ENCODE measurements at places on chromosomes 3 and 15.

- no peak for DNase-seq
Observed at GRCh38 chr3:36258421-36258820, 121.9 kb upstream of the STAC start.

DNA sequence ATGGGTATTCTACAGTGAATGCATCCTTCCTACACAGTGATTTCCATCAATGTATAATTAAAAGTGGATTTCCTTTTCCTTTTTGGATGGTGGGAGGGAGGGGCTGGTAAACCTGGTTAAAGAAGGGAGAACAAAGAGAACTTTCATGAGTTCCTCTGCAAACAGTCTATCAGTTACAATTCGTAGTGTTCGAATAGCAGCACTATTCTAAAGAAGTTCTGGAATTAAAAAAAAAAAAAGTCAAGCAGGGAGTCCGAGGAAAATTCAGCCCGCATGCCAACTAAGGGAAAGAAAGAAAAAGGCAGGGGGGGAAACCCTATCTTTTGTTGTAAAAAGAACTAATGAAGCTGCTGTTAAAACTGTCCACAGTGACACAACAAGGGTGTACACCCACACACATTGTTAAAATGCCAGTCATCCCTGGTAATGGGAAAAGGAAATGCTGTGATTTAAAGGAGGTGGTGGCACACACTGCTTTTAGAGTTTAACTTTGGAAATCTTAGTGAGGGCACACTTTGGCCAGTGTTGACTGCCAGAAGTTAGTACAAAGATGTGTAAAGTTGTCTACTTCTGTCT lies 521.2 kb downstream of the ZIC1 start:
- no peak for DNase-seq

- DNase-seq = no peak
Observed at GRCh38 chr3:13559764-13560525, 11.0 kb downstream of the FBLN2 start.

GRCh38 chr3:71409352-71409751 lies 174.2 kb downstream of the FOXP1 start:
- no peak for DNase-seq

DNA sequence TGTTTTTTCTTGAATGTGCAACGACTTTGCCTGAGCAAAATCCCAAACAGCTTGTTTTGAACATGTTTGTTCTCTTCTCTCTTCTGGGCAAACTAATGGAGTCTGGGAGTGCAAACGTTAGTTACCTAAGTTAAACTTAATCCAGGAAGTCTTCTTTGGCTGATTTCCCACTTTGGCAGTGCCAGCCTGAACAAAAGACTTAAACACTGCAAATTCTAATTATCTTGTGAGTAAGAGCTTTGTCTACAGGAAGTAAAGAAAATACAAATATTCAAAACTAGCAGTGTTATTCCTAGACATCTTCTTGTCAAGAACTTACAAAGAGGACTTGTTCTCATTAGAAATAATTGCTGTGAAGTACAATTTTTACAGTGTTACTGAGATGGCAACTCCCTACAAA lies 16.7 kb upstream of the DENND6A start:
- no peak for DNase-seq

GRCh38 chr3:14487086-14487485 lies 53.1 kb downstream of the GRIP2 start:
- no peak for DNase-seq

DNA sequence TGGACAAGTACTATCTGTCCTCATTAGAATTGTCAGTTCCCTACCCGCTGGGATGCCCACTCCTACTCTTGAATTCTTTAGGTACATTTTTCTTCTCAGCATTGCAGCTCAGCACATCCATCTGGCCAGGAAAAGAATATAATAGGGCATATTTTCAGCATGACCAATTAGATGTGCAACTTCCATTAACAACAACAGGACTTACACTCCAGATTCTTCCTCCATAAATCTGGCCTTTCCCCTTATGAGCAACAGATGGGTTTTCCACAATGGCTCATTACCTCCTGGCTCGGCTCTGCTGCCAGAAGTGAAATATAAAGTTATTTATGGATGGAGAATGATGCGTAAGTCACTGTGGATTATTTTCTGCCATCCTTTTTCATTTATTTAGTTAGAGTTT lies 443.8 kb upstream of the TGFBR2 start:
- DNase-seq = no peak

GRCh38 chr3:125628212-125628611 lies 32.9 kb upstream of the OSBPL11 start:
- no peak for DNase-seq

- DNase-seq = no peak
Observed at GRCh38 chr3:67863869-67864268, 209.5 kb upstream of the SUCLG2 start.

DNA sequence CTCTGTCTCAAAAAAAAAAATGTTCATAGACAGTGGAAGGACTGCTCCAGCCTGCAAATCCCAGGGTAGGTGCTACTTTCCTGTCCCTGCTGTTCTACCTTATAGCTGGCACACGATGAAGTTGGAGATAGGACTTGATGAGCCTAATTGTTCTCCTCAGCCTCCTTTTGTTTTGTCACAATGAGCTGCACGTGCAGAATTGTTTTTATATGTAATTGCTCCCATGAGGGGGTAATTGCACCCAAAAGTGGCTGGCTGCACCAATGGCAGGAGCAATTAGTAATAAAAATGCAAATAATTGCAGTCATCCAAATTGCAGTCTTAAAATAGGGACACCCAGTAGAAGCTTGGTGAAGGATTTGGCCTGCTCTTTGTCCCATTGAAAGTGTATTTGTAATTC lies 63.0 kb upstream of the PFN2 start:
- DNase-seq = no peak

GRCh38 chr15:98599909-98600691 lies 48.2 kb upstream of the IGF1R start:
- peak; percentile 53 for DNase-seq

DNA sequence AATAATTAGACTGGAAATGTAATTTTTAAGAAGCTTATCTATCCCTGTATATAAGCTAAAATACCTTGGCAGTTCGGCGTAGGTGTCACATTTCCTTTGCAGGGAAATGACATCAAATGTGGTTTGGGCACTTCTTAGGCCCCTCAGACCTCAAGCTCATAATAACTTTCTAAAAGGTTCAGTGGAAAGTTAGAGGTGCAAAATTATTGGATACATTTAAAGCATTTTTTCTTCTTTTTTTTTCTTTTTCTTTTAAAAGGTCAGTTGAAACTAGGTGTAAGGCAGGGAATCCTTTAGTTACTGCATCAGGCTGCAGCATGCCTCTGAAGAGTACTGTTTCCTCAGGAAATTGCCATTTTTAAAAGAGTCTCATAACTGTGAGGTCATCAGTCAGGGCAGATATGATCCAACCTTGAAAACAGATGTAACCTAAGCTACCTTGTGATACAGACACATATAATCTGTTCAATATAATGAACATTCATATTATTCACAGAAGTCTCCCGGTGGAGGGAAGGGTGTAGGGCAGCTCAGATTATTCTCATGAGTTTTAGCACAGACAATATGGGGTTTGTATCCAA lies 4.8 kb downstream of the SACM1L start:
- DNase-seq = peak; percentile 44

GRCh38 chr15:89108835-89109234 lies 20.6 kb downstream of the ABHD2 start:
- DNase-seq = no peak

DNA sequence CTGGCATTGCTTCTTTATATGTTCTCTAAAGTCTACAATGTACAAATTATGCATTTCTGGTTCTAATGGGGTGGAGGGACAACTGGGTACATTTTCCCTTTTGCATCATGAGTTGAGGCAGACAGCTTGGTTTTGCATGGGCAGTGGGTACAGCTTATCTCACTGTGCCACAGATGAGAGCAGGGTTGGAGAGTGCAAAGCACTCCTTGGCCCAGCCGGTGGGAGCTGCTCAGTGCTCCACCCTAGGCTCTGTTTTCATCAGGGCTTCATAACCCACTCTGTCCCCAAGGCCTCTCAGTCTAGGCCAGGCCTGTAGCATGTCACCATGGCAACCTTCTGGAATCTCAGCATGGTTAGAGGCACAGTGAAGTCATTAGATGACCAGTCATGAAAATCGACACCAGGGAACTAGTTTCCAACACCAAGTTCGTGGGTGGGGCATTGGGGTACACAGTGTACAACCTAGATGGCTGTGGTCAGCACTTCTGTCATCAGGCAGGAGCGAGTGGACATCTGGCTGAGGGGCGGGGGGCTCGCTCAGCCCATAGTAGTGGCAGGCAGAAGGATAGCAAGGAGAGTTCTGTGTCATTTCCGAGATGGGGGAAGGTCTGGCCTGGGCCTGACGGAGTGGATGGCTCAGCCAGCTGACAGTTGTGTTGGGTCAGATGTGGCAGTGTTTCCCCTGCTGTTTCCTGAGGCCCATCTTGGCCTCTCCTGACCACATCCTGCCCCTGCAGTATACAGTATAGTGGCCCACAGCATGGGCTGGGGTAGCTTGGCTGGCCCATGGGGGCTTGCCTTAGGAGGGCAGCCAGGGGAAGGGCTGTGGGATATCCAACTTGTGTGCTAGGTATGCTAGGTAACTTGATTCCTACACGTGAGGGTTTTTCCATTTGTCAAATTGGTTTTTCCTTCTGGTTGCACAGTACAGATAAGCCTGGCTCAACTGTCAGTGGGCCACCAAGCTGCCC lies 75.7 kb upstream of the PRR23C start:
- DNase-seq = no peak

GRCh38 chr3:193978486-193978885 lies 157.5 kb upstream of the HES1 start:
- DNase-seq = no peak

DNA sequence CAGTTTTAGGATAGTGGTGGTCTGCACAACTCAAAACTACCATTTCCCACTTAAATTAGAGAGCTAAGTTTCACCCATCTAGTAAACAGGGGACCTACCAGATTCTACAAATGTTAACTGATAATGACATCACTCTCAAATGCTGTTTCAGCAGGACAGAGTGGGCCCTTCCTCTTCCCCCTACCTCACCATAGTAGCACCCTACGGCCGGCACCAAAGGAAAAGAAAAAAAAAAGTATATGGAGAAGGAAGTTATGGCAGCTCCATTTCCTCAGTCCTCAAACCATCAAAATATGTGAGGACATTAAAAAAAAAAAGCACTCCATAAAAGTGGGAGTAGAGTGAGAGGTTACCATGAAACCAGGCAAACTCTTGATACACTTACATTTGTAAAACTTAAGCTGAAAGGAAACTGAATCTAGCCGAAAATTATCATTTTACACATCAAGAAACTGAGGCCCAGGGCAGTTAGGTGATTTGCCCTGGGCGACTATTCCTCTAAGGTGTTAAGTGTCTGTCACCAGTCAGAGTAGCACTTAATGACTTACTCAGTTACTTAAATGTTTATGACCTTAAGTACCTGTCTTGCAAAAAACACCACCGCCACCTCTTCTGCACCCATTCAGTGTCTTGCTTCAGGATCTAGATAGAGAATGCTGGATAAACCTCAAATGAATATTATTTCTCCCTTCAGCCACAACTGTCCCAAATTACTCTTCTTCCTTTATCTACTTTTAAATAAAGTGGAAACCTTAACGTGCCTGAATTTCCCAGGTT lies 2.7 kb downstream of the MSL2 start:
- no peak for DNase-seq

DNA sequence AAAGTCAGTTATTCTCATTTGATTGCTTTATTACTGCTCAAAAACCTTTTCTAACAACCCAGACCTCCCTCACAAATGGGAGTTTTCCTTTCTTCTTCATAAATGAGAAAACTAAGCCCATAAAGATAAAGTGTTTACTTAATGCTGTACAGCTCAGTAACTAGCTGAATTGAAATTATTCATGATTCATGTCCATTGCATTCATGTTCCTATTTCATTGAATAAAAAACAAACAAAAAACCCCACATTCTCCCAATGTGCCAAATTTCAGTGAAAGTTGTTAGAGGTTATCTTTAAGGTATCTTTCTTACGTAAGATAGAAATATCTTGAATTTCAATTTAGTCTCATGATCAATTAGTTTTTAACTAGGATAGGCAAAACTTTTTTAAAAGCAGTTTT lies 2.8 kb downstream of the PLSCR2 start:
- DNase-seq = no peak

- DNase-seq = no peak
Observed at GRCh38 chr3:46935989-46936558, 40.5 kb downstream of the CCDC12 start.

DNA sequence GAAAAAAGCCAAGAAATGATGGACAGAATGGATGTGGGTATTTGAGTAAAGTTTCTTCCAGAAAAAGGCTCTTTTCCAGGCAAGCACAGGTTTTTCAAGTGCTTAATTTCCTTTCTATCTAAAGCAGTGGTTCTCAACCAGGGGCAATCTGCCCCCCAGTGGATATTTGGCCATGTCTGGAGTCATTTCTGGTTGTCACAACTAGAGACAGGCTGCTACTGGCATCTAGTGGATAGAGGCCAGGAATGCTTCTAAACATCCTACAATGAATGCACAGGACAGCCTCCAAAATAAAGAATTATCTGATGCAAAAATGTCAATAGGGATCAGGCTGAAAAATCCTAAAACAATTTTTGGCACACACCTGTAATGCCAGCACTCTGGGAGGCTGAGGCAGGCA lies 23.9 kb downstream of the SEC22C start:
- DNase-seq = no peak

DNA sequence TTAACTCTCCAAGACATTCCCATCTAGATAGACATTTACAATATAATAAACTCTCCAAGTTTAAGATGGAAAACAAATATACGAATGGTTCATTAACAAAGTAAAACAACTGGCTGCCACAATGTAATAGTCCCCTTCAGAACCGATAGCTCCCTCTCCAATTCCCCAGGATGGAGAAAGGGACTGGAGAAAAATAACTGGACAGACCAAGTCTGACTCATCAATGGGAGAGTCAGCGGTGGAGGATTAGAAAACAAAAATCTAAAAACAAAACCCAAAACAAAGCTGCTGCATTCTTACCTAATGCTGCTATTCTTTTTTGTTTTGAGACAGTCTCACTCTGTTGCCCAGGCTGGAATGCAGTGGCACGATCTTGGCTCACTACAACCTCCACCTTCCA lies 468.1 kb downstream of the SHQ1 start:
- DNase-seq = no peak

DNA sequence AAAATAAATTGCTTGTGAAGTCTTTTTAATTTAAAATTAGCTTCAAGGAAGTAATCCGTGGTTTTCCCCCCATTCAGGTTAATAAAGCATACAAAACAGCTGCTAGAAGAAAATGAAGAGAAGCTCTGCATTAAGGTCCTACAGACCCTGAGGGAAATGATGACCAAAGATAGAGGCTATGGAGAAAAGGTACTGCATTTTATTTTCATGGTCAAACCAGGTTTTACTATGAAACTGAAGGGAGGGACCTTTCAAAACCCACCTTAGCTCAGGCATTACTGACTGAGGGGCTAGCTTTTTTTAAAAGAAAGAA lies 218.5 kb downstream of the ITPR1 start:
- DNase-seq = no peak

- no peak for DNase-seq
Observed at GRCh38 chr3:24119321-24119751, 174.2 kb downstream of the NR1D2 start.

- no peak for DNase-seq
Observed at GRCh38 chr3:110413807-110414748, 657.5 kb upstream of the NECTIN3 start.

- DNase-seq = no peak
Observed at GRCh38 chr15:89632563-89633430, 22.5 kb downstream of the KIF7 start.
